Renal pelvis (tissue), 12 donors: ENCODE measurements at places on chromosomes 16 and 17. TPM values are rescaled to one million over a fixed set of nuclear protein-coding genes. Genes with fewer than 3 reads are reported as not detected.

The SLC5A10 gene
- 0.93 TPM for polyA plus RNA-seq

The PIK3R6 gene
- 1.8 TPM for polyA plus RNA-seq

The RSPRY1 gene
- polyA plus RNA-seq = 44.2 TPM

The MSLN gene
- 12.9 TPM for polyA plus RNA-seq

The DNAAF1 gene
- 10.4 TPM for polyA plus RNA-seq

The ELMO3 gene
- 6.9 TPM for polyA plus RNA-seq

The CACNA1H gene
- polyA plus RNA-seq = 32.8 TPM

The HASPIN gene
- 3.8 TPM for polyA plus RNA-seq

The ARMC7 gene
- polyA plus RNA-seq = 18.9 TPM

The KRTAP3-2 gene
- polyA plus RNA-seq = not detected

The CIITA gene
- polyA plus RNA-seq = 6.7 TPM

DNA sequence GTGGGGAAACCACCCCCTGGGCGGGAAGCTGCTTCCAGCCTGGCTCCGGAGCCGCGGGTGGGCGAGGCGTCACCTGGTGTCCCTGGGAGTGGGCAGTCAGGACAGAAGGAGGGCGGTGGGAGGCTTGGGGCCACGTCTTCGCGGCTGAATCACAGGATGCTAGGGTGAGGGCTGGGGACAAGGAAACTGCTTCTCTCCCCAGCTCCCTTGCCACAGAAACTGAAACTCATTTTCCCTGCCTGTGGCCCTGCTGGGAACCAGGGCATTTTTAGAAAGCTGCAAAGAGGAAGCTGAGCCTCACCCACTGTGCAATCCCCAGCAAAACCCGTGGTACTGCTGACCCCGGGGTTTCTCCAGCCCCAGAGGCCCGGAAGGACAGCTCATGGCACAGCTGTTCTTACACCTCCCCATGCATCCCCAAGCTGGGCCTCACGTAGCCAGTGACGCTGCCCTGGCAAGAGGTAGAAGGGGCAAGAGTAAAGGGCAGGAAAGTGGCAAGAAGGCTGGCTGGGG is 8.2 kb downstream of the RHBDF2 start:
- DNase-seq = no peak

DNA sequence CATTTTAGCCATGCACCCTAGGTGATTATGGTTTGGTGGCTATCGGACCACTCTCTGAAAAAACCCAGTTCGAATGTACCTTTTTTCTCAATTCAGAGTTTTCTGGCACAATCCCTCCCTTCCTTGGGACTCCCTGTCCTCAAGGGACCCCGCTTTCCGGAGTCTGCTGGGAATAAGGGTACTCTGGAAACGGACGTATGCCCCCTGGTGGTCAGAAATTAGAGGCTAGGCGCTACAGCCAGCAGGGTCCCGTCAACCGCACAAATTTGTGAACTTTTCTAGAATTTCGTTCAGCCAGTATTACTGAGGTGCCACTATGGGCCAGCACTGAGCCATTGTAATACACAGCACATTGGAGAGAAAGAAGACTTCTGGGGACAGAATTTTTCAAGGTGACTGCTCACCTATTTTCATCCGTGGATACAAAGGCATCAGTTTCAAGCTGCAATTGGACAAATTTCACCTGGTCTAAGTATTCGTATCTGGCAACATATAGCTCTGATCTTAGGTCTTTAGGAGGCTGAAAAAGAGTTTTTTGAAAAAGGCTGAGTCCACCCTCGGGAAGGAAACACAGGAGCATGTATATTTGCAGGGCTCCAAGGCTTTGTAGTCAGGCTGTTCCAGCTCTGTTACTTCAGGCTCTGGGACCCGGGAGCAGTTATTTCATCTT is 27.1 kb upstream of the CRYBA1 start:
- DNase-seq = peak; percentile 86

DNA sequence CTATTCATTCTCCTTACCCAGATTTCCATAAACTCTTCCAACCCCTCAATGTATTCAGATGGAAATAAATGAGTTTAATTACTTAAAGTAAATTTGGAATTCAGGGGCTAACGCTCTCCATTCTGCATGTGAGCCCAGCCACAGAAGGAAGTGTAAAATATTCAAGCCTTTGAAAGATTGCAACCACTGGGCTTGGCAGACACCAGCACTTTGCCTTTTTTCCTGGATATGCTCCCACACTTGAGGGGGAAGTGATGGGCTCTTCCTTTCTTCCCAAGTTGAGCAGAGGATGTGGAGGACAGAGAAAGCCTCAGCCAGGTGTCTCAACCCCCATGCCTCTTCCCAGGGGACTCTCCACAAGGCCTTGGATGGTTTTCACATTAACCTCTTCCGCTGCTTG is 825.1 kb upstream of the EEF2KMT start:
- no peak for DNase-seq

DNA sequence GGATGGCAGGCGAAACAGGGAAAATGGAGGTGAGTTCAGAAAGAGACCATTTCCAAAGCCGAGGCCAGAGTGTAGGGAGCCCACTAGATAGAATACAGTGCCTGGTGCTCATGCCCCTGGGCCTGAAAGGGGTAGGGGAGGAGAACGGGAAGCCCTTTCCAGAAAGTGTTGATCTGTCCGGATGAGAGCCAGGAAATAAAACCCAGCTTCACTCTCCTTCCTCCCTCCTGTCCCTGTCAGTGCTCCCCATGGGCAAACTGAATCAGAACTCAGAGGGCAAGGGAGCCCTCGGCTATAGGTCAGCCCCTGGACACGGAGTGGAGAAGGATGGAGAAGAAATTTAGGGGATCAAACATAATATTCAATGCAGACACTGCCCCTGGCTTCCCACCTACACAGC is 57.7 kb upstream of the RPL38 start:
- DNase-seq = no peak

- DNase-seq = no peak
These were observed 39.3 kb downstream of the ABAT start for GRCh38 chr16:8713635-8714172.

DNA sequence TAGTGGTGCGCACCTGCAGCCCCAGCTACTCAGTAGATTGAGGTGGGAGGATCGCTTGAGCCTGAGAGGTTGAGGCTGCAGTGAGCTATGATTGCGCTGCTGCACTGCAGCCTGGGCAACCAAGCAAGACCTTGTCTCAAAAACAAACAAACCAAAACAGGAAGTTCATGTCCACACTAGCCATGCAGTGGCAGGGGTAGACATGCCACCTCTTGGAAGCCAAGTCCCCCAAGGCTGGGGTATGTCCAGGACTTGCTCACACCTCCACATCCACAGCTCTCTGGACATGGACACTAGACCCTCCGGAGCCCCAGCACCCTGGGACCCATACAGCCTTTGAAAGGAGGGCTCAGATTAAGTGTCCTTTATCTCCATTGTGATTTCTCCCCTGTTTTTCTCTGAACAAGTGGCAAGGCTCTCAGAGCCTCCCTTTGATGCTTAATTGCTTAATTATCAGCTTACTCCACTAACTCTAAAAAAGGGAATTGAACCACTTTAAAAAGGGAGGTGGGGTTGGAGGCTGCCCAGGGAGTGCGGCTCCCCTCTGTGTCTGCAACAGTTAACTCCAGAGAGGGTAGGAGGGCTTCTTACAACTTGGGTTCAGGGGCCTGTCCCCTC is 424.6 kb upstream of the C16orf82 start:
- DNase-seq = no peak

DNA sequence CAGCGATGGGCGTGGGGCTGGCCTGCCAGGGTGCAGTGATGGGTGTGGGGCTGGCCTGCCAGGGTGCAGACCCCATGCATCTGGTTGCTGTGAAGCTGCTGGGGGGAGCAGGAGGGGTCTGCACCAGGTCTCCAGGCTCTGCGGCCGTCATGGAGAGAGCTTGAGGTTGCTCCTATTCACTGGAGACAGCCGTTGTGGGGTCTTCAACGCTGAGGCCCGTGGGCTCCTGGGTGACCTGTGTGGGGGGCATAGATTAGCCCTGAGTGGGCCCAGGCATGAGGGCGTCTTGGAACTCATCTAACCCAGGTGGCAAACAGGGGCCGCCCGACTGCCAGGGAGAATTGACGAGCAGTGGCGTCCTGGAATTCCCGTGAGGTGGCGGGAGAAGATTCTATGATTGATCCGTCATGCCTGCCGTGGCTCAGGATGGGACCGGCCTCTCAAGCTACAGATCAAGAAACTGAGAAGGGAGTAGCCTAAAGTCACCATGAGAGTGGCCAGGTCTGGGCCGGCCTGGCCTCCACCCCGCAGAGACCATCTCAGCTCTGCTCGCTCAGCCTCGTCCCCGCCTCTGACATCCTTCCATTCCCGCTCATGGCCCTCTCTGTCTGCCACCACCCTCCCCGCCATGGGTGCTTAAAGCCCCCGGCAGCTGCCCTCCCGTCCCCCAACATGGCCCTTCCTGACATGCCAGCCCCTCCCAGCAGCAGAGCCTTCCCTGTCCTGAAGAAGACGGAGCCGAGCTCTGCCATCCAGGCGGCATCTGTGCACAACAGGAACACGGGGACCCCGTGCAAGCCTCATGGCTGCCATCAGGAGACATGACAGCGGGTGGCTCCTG is 50.7 kb upstream of the ACSF3 start:
- DNase-seq = no peak

GRCh38 chr16:58960034-58960433 is 225.9 kb upstream of the GOT2 start:
- no peak for DNase-seq

DNA sequence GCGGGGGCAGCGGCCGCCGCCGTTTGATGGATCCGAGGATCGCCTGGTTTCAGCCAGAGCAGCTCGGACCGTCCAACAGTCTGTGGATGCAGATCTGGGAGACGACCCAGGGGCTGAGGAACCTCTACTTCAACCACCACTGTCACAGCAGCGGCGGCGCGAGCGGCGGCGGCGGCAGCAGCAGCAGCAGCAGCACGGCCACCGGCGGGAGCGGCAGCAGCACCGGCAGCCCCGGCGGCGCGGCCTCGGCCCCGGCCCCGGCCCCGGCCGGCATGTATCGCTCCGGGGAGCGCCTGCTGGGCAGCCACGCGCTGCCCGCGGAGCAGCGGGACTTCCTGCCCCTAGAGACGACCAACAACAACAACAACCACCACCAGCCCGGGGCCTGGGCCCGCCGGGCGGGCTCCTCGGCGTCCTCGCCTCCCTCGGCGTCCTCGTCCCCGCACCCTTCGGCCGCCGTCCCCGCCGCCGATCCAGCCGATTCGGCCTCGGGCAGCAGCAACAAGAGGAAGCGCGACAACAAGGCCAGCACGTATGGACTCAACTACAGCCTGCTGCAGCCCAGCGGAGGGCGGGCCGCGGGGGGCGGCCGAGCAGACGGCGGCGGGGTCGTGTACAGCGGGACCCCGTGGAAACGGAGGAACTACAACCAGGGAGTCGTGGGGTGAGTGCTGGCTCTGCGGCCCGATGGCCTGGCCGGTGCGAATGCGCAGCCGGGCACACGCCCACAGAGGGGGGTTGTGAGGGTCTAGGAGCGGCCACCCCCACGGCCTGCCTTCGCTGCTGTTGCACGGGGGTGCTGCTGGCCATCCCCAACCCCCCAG is 702 bp downstream of the TENT4B start:
- no peak for DNase-seq

- DNase-seq = no peak
These were observed 1.3 kb downstream of the RAB37 start for GRCh38 chr17:74738051-74738996.

- peak; percentile 67 for DNase-seq
These were observed 10.5 kb upstream of the TIMP2 start for GRCh38 chr17:78935419-78936323.

GRCh38 chr17:266701-267667 is 85.5 kb upstream of the DOC2B start:
- DNase-seq = peak; percentile 33

- no peak for DNase-seq
These were observed 798 bp downstream of the CLDN9 start for GRCh38 chr16:3013491-3013951.

GRCh38 chr17:55453839-55454557 is 32.4 kb upstream of the MMD start:
- no peak for DNase-seq

DNA sequence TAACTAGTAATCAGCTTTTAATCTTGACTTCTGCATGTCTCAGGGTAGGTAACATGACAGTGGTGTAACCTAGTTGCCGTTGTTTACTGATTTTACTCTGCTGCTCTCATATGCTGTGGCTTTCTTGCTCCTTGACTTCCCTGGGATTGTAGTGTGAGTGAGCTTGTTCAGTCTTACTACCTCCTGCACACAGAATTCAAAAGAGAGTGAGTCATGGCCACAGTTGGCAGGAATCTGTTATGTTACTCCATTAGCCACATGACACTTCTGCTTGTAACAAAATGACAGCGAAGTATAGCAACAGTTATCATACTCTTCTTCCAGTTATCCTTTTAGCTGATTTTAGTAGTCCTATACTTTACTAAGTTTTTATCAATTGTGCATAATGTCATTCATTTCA is 18.8 kb downstream of the TNRC6A start:
- DNase-seq = no peak

DNA sequence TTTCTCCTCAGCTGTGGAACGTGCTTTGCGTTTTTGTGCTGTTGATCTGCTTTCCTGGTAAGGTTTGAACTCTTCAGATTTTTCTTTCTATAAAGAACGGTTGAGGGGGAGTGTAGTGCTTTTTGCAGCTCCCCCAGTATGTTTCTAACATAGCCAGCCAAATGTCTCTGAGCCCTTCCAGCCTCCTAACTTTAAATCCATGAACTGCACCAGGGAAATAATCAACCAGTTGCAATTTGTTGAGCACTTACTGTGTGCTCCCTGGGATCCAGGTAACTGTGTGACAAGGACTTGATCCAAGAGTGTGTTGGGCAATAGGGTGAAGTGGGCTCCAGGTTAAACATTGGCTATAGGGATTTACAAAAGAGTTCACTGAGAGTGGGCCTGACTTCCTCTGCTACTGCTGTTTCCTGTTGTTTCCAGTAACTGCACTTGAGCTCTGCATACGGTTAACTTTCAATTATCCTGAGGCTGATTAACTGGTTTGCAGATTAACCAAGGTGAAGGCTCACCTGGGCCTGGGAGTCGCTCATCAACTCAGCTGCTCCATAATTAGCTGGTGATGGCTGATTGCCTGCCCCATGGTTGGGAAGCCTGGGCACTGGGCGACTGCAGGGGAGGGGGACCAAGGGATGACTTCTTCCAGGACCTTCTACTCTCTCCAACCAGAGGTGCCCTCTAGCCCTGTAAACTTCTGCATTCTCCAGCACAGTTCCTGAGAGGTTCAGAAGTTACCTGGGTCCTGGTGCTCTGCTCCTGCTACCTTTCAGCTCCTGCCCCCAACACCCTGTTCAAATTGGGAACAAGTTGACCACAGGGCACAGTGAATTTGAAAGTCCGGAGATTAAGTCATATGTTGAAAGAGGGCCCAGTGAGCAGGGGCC is 19.5 kb downstream of the HLF start:
- DNase-seq = peak; percentile 65

GRCh38 chr17:49497148-49498028 is 2.3 kb downstream of the NGFR start:
- DNase-seq = peak; percentile 73

- no peak for DNase-seq
These were observed 55.0 kb downstream of the MEAK7 start for GRCh38 chr16:84449156-84450140.

- DNase-seq = no peak
These were observed 646 bp downstream of the KIF22 start for GRCh38 chr16:29790949-29791844.

DNA sequence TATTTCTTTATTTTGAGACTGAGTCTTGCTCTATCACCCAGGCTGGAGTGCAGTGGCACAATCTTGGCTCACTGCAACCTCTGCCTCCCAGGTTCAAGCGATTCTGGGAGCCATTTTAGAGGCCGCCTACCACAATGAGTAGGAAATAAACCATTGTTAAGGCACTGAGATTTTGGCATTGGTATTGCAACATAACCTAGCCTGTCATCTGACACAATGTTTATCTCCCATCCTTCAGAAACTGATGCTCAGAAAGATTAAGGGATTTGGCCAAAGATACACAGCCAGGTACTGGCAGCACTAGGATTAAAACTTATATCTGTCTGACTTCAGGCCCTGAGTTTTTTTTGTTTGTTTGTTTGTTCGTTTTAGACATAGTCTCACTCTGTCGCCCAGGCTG is 8.0 kb upstream of the COPS3 start:
- no peak for DNase-seq
